ENCODE measurements at places on chromosomes 7 and 10.

DNA sequence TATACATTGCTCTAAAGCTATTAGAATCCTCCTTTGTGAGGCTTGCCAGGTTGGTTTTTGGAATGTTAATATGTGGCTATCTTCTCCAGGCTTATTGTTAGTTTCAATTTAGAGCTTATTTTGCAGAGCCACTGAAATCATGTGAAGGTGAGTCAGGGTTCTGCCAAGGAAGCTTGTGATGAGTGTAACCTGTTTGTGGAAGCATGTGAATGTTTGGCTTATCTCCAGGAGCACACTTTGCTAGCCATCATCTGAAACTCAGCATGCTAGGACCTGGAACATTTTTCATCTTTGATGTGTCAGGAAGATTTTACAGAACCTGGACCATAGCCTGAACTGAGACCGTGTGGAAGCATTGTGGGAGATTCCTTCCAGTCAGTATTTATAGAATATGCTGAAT lies 197.3 kb downstream of the PPP1R9A start:
- no peak for DNase-seq

DNA sequence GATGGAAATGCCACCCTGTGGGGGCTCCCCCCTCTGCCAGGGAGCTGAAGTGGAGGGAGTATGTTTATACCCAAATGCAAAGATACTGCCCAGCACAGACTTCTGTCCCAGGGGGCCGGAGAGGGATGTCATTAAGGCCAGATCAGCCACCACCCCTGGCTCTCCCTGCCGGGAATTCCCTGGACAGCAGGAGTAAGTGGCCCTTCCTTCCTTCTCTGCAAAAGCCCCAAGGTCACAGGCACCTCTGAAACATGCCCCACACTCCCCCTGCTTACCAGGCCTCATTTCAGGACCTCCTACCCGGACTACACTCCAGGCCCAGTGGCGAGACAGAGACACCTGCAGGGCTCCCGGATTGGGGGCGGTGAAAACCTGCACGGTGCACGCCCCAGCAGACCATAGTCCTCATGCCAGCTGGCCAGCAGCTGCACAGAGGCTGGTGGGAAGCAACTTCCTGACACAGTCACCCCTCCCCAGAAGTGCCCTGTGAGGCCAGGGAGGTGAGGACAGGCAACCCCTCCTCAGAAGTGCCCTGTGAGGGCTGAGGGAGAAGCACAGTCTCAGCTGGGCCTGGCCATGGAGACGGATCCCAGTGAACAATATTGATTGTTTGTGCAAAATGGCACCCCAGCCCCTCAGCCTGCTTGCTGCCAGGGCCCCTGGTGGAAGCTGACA lies 33.0 kb upstream of the RET start:
- DNase-seq: no peak

- no peak for DNase-seq
Measured at GRCh38 chr7:129886818-129887186, 66.0 kb downstream of the UBE2H start.

DNA sequence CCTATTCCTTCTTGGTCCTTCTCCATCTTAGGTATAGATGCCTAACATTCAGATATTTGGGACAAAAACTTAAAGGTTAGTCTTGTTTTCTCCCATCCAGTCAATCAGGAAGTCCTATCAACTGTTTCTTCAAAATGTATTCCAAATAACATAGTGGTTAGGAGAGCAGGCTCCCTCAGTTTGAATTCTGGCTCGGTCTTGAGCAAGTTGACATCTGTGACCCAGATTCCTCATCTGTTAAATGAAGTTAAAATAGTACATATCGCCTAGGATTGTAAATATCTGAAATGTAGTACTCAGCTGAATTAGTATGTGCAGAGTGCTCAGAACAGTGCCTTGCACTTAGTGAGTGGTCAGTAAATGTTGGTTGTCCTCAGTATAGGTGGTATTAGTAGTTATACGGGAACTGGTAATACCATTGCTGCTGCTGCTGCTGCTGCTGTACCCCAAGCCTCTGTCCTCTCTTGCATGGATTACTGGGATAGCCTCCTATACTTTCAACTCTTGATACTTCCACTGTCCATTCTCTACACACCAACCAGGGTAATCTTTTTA lies 58.6 kb downstream of the RALA start:
- DNase-seq: no peak

DNA sequence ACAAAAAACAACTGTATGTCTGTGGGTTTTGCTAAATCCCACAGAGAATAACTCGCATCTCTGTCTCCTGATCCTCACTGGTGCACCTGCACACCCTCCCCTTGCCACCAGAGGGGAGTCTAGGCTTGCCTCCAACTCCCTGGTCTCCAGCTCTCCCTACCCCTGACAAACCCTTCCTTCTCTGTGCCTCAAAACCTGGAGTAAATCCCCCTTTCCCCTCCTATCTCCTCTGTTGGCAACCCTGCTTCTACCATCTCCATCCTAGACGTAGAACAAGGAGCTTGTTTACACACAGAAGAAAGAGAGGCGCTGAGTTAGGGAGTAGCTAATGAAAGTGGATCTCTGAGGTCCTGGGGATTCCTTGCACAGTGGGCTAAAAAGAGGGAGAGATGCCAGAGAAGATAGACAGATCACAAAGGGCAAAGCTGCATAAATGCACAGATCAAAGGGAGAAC lies 6.0 kb downstream of the MBLAC1 start:
- peak; percentile 36 for DNase-seq

DNA sequence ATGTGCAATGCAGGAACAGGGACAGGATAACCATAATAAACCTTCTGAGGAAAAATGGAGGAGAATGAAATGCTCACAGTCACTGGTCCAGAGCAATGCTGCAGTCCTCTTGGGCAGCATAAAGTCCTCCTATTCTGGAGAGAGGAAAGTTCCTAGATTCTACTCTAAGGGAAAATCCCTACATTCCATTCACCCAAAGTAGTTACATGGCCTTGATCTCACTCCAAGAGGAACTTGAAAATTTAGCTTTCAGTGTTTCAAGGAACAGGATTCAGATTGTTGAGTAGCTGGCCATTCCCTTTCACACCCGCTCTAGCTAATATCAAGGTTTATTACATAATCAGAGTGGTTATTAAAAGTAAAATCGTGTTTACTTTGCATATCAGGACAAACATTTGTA lies 168.3 kb downstream of the CHRM2 start:
- no peak for DNase-seq

DNA sequence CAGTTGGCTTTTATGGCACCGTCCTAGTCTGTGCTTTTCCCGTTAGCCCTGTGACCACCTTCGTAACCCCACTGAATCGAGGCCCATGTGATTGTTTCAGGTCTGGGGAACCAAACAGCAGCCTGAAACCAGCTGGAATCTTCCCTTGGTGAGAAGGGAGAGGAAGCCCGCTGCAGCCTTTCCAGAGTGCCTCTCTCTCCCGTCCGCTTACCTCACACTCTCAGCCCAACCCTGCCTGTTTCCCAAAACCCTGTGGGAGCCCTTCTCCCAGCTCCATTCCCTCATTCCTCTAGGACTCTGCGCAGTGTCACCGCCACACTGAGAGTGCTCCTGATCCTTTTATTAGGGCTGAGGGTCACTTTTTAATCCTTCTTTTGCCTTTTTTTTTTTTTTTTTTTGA lies 139.6 kb downstream of the WDR37 start:
- no peak for DNase-seq

DNA sequence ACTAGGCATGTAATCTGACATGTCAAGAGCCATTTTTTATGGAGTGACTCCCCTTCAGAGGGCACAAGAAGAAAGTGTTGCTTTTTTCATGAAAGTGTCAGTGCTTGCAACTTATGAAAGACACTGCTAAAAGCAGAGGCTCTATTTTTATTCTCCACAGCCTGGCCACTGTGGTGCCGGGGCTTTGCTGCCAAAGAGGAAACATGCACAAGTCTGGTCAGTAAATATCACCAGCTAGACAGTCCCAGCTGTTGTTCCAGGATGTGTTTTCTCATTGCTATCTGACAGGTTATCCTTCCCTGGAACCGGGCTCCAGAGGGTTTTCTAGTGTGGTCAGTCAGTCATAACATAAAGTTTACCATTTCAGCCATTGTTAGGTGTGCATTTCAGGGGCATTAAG lies 180.7 kb upstream of the PITRM1 start:
- no peak for DNase-seq

GRCh38 chr10:80861882-80862281 lies 324.2 kb downstream of the SH2D4B start:
- DNase-seq: no peak

DNA sequence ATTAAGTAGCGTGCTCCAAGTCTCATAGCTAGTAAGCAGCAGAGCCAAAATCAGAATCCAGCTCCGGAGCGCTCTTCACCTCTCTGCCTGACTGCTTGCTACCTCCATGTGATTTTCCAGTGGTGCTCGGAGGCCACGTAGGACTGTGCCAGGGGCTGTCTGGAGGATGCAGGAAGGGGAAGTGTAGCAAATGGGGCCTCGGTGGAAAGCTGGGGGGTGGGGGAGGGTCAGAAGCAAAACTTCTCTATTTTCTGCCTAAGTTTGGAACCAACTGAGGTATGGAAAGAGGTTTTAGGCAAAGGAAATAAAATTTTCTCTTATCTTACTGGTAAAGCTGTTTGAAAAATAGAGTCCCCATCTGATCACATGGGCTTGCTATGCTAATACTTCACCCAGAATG lies 108.7 kb downstream of the TBXAS1 start:
- no peak for DNase-seq

DNA sequence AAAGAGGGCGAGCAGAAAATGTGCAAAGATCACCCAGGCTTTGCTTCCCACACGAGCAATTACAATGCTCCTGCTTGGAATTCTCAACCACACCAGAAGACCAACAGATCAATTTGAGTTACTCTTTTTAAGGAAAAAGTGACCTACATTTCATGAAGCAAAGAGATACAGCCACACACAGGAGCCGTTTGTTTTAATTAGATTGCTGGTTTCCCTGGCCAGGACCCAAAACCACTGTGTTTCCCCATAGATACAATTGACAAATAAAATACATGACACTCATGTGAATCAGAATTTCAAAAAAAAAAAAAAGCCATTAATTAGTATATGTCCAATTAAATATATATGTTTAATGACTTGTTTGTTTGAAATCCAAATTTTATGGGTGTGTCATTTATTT lies 458.3 kb downstream of the PLXDC2 start:
- no peak for DNase-seq

DNA sequence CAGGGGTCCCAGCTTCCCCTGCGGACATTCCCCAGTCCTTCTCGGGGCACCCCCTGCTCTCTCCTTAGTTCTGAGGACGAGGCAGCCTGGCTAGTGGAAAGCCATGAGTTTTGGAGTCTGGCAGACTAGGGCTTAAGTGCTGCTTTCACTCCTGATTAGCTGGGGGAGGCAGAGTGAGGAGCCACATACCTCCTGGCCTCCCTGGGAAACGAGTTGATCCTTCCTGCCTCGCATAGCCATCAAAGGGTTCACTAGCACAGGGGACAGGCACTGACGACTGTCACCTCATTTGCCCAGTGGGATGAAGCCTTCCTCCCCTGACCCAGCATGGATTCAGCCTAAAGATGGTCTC lies 402.5 kb downstream of the RPS24 start:
- no peak for DNase-seq

DNA sequence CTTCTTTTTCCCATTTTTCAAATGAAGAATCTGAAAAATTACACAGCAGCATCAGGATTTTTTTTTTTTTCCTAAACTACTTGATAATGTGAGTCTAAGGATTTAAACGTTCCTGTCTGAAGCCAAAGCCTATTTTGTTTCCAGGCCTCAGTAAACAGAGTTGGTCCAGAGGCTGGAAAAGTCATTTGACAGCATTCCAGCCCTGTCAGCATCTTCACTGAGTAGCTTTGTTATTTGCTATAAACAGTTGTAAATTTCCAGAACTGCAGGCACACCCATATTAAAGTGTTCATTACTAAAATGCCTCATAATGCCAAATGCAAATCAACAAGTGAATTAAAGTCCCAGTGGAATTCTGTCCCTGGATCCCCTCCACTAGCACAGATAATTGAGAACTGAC lies 35.5 kb upstream of the KMT2E start:
- no peak for DNase-seq

DNA sequence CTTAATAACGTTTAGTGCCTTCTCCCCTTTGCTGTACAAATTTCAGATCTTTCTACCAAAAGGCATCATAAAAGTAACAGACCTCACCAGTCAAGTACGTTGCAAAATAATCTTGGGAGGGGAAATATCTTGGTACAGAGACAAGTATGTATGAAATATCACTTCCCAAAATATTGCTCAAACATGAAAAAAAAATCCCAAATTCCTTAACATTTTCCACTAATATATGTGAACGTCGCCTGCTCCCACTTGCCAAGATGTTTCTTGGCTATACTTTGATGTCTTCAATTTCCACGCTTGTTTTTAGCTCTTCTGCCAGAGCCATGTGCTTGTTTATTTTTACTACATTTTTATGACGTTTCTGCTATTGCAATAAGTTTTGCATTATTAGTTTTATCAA lies 223.5 kb downstream of the PLXNA4 start:
- DNase-seq: no peak

GRCh38 chr10:3136336-3136735 lies 36.2 kb downstream of the PITRM1 start:
- no peak for DNase-seq

- no peak for DNase-seq
Measured at GRCh38 chr10:52994370-52994769, 221.8 kb upstream of the MBL2 start.

- DNase-seq: no peak
Measured at GRCh38 chr7:125529249-125529648, 599.6 kb upstream of the POT1 start.

GRCh38 chr7:151820491-151821105 lies 56.3 kb downstream of the PRKAG2 start:
- DNase-seq: no peak

DNA sequence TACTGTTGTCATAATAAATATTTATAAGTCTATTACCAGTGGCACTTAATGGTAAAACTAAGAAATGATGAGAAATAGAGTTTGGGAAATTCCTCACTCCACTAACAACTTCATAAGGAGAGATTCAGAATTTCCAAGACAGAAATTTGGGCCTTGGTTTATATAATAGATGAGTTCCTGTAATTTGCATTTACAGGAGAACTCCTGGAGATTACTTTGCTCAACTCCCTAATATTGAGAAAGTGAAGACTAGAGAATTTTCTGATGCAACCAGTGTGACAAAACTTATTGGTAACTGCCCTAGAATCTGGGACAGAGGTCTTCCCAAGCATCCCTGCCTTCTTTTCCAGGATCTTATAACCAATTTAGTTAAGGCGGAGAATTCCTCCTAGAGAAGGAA lies 49.1 kb upstream of the GSAP start:
- no peak for DNase-seq

- DNase-seq: no peak
Measured at GRCh38 chr10:34766811-34767494, 48.1 kb downstream of the PARD3 start.

- DNase-seq: no peak
Measured at GRCh38 chr7:134936893-134937510, 49.3 kb upstream of the AGBL3 start.

DNA sequence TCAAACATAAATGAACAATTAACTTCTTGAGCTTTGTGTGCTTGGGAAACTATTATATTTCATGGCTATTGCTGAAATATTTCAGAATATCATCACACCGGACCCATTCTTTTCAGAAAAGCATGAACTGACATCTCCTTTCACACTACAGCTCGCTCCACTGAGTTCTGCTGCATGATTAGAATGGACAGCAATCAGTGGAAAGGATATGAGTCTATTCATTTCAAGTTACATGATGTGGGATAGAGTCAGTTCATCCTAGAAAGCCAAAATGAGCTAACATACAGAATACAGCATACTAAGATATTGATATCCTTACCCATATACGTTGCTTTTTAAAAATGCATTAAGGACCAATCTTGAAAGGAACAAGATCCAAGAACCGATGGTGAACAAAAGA lies 1.1 kb upstream of the FAM53B start:
- DNase-seq: no peak

GRCh38 chr10:43384252-43385221 lies 13.1 kb downstream of the FXYD4 start:
- no peak for DNase-seq

All from stimulated activated CD8-positive, alpha-beta memory T cell treated with anti-CD3 and anti-CD28 coated beads, Interleukin-4, amount 100 ng/mL, for 4 hours (primary cell).